ENCODE measurements at places on chromosomes 5 and 9. TPM values are rescaled to one million over a fixed set of nuclear protein-coding genes. Genes with fewer than 3 reads are reported as not detected.

The ST8SIA4 gene
- not detected for total RNA-seq

The ENTPD8 gene
- not detected for total RNA-seq

The CARTPT gene
- not detected for total RNA-seq

DNA sequence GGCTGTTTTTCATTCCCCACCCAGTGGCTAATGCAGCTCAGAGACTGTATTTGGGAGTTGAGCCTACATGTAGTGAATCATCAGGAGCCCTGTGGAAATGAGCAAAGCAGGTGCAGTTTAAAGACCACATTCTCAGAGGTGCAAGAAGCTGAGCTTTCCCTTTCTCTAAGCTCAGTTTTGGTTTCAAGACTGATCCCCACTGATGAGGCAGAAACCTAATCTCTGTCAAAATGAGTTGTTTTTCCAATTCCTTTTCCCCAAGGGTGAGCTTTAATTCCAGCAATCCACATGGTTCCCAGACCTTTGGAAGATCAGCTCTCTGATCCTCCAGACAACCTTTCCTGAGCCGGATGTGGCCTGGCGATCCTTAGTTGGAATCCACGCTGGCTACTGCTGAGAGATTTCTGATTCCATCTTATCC is 420.5 kb downstream of the EBF1 start:
- DNase-seq, result no peak

DNA sequence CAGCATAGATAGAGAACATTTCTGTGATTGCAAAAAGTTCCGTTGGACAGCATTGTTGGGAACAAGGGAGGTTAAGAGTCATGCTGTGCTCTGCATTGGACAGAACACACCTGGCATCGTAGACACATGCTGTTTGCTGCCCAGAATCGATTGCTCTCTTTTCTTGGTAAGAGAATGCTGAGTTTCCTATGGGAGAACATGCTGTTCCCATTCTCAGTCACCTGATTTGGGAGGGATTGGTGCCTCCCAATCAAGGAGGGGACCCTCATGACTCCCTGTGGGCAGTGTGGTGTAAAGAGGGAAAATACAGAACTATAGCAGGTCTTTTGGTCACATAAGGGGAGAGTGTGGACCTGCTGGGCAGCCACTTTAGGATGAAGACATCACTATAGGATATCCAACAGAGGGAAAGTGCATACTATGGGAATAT is 555.4 kb upstream of the CLINT1 start:
- no peak for DNase-seq

DNA sequence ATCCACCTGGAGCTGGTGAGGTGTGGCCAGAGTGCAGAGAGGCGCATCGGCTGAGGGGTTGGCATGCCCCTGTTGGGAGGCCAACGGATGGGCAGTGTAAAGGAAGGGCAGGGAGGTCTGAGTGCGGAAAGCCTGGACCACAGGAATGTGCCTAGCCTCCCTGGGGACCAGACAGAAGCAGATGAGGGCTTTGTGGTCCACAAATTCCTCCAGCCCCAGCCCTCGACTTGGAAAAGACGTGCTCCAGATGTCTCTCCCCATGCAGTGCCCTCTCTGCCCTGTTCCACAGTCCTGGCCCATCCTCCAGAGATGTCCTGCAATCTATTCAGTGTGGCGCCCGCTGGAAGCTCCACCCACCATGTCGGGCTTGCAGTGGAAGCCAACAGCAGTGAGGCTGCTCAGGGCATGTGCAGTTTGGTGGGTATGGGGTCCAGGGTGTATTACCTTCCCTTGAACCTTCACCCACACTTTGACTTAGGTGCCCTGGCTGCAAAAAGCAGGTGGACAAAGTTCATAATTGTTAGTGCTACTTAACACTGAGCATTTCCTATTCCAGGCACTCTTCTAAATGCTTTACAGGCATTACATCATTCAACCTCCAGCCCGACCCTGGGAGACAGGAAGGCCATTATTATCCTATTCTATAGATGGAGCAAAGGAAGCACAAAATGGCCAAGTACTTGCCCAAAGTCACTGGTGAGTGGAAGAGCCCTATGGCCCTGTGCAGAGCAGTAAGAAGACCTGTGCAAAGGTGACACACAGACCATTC is 120.2 kb upstream of the SLC25A48 start:
- no peak for DNase-seq
